H9 (cell line): ENCODE measurements at places on chromosomes 16 and 17. TPM values are rescaled to one million over a fixed set of nuclear protein-coding genes. Genes with fewer than 3 reads are reported as not detected.

- DNase-seq = no peak
- no peaks in the 10 kb centered on the region for H3K27me3 ChIP-seq
- peaks cover under 1% of the 10 kb centered on the region; the same call in 2 of the 3 replicates for H3K36me3 ChIP-seq
- no peak overlapping the region for H3K27ac ChIP-seq
Observed at GRCh38 chr17:27378482-27379175, 77.6 kb upstream of the KSR1 start.

DNA sequence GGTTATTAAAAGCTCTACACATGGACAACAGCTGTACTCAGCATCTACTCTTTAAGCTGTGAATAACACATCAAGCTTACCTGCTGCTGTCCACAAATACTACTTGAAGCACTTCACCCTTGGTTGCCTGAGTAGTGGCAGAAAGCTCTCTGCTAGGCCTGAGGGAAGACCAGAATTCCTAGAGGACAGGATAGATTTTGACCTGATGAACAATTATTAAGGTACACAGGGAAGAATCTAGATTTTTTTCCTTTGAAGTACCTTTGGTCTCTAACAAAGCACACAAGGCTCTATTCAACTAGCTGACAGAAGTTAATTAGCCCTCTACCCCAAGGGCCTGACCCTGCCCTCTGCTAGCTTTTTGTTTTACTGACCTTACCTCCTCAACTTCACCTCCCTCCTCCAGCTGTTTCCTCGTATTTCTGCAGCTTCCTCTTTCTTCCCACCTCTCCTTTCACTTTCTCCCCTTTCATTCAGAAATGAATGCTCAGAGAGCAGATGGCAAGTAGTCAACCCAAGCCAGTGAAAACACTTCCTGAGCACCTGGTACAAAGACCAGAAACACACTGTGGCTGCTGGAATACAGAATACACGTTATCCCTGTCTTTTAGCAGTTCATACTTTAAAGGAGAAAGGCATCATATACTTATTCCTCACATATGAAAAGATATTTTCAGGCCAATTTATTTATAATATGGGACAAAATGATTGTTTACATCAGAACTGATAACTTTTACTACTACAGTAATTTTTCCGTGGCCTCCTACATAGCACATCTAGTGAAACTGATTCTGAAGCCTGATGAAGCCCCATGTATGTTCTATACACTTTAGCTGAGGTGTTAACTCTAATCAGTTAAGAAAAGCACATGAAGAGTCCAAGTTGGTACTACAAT, 5.7 kb upstream of the VEZF1 start:
- H3K36me3 ChIP-seq = peaks cover 14% of the 10 kb centered on the region
- H3K27ac ChIP-seq = no peak overlapping the region
- H3K4me1 ChIP-seq = peaks cover 3% of the 10 kb centered on the region; the same call in 1 of the 2 replicates
- no peaks in the 10 kb centered on the region for H3K27me3 ChIP-seq
- no peak overlapping the region for H3K4me3 ChIP-seq
- no peak for DNase-seq

DNA sequence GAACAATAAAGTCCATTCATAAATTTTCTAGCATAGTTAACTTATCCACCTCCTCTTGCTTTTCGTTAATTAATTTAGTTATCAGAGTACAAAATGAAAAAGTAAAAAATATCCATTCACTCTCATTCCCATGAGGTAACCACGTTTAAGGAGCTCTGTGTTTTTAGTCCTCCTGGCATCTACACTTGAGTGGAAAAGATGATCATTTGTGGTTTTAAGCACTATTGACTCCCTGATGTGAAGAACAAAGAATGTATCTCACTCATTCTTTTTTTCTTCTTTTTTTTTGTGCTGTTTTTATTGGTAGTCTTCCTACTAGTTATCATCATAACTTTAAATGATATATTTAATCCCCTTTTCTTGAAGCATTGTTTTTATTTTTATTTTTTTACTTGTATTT, 26.1 kb downstream of the QPRT start:
- H3K27ac ChIP-seq = no peak overlapping the region
- no peaks in the 10 kb centered on the region for H3K27me3 ChIP-seq
- no peaks in the 10 kb centered on the region; the same call in 1 of the 2 replicates for H3K4me1 ChIP-seq
- no peak for DNase-seq

GRCh38 chr16:68200088-68200783, 35.7 kb downstream of the ESRP2 start:
- DNase-seq = no peak
- H3K4me3 ChIP-seq = no peak overlapping the region
- H3K27ac ChIP-seq = no peak overlapping the region
- no peaks in the 10 kb centered on the region for H3K36me3 ChIP-seq
- H3K27me3 ChIP-seq = no peaks in the 10 kb centered on the region

Gene HEATR9
- not detected in 2 replicates for total RNA-seq

GRCh38 chr16:67856927-67857546, 9.5 kb upstream of the CENPT start:
- no peak overlapping the region for H3K4me3 ChIP-seq
- H3K4me1 ChIP-seq = peaks cover 6% of the 10 kb centered on the region; the same call in 1 of the 2 replicates
- no peak for DNase-seq

Gene FBXO31
- total RNA-seq = 24.2 and 26.6 TPM in 2 replicates

DNA sequence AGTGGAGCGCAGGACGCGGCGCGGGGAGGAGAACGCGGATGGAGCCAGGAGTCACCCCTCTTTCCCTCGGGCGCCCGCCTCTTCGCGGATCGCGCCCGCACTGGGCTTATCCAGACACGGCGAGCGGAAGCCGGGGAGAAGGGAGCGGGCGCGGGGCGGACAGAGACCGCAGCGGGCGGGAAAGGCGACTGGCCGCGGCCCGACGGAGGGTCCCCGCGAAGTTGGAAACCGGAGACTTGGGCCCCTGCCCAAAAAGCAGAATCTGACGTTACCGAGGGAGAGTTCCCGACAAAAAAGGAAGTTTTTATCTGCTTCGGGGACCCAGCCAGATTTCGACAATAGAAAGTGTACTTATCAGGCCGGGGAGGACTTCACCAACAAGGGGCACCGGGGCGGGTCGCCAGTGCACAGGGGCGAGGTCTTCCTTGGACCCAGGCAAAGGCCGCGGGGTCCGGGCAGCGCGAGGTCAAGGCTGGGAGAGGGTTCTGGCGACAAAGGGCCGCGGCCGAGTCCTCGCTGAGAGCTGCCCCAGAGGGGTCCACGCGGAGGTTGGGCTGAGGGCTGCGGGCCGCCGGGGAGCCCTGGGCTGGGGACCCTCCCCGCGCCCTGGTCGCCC, 519 bp downstream of the ST6GALNAC2 start:
- DNase-seq = peak; percentile 52
- H3K36me3 ChIP-seq = no peaks in the 10 kb centered on the region; the same call in 2 of the 3 replicates
- no peaks in the 10 kb centered on the region; the same call in 1 of the 2 replicates for H3K4me1 ChIP-seq
- H3K4me3 ChIP-seq = peak overlapping the region; percentile 80
- no peak overlapping the region for H3K27ac ChIP-seq

Gene KRT31
- not detected in 2 replicates for total RNA-seq

GRCh38 chr17:47915776-47916398, 19.9 kb downstream of the SP2 start:
- no peak overlapping the region for H3K27ac ChIP-seq
- H3K4me1 ChIP-seq = no peaks in the 10 kb centered on the region
- no peaks in the 10 kb centered on the region for H3K27me3 ChIP-seq
- H3K36me3 ChIP-seq = peaks cover 22% of the 10 kb centered on the region

Gene ZDHHC1
- total RNA-seq = 3.0 and 3.7 TPM in 2 replicates
